ENCODE measurements at places on chromosomes 12 and 14.

GRCh38 chr12:3014641-3015040, 55.4 kb downstream of the TEAD4 start:
- DNase-seq: no peak

DNA sequence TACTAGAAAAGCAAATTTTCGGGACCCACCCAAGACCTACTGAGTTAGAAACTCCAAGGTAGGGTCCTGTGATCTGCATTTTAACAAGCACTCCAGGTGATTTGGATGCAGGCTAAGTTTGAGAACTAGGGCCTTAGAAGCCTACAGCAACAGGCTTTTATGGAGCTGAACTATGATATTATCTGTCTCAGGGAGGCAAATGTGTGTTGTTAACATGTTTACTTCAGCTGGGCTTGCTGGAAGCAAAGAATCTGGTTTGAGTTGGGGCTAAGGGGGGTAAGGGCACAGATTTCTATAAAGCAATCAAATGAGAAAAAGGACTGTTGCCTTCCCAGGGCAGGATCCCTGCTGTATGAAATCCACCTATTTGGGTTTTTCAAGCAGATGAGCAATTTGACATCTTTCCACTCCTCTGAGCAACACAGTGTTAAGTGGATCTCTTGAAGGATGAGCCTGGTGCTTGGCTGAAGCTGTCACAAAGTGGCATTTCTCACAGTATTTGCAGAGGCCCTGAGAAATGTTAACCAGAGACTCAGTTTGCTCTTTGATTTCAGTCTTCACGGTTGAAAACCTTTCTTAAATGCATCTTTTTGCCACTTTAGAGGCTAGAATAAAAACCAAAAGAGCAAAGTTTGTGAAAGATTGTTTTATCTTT, 36.2 kb upstream of the SOCS2 start:
- no peak for DNase-seq

DNA sequence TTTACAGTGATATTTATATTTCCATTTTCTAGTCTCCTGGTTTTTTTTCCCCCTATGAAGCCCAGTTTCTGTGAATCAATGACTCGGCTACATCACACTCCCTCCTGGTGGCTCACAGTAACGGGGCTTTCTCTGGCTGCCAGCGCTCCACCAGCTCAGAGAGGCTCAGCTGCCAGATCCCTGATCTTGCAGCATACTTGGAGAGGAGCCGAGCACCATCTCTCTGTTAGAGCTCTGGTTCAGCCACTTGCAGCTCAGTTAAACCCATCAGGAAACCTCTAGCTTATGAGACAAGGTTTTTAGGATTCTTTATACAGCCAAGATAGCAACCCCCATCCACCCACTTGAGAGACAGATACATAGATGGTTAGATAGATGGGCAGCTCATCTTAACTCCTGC, 74.6 kb downstream of the CIT start:
- no peak for DNase-seq

DNA sequence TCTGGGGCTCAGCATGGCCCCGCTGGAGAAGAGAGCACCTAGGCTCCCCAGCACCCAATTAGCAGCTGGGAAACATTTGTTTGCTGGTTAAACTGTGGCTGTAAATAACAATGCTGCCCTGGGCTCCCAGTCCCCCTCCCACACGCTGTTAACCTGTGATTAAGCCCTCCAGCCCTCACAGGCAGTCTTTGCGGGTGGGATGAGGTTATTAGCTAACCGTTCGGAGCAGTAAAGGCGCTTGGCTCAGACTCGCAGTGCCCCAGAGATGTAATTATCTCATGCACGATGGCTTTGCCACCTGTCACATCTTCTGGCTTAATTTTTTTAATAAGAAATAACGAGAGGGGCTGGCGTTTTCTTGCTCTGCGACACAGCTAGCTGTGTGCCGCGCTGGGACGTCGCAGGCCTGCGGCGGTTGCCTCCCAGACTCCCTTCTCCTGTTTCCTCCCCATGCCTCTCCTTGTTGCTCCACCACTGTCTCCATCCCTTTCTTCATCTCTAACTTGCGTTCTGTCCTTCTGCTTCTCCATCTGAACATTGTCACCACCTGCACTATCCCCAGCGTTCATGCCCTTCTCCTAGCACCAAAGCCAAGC, 239.2 kb upstream of the FKBP4 start:
- DNase-seq: no peak

DNA sequence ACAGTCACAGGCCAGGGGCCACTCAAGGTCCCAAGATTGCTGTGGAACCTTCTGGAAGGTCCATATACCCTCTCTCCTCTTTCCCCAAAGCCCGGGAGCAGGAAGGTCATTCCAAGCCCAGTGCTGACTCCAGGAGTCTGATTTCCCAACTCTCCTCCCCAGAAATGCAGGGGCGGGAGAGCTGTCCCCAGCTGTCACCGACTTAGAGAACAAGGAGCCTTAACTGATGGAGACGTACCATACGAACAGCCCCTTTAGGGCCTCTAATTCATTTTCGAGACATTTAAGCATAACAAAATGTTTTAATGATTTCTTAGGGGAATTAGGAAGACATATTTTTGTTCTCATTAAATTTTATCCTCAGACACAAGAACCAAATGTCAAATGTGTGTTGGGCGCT, 99.2 kb downstream of the PHETA1 start:
- DNase-seq: no peak

GRCh38 chr14:74627076-74627475, 15.0 kb upstream of the LTBP2 start:
- DNase-seq: no peak

GRCh38 chr14:91501951-91502930, 7.9 kb downstream of the PPP4R3A start:
- DNase-seq: no peak

DNA sequence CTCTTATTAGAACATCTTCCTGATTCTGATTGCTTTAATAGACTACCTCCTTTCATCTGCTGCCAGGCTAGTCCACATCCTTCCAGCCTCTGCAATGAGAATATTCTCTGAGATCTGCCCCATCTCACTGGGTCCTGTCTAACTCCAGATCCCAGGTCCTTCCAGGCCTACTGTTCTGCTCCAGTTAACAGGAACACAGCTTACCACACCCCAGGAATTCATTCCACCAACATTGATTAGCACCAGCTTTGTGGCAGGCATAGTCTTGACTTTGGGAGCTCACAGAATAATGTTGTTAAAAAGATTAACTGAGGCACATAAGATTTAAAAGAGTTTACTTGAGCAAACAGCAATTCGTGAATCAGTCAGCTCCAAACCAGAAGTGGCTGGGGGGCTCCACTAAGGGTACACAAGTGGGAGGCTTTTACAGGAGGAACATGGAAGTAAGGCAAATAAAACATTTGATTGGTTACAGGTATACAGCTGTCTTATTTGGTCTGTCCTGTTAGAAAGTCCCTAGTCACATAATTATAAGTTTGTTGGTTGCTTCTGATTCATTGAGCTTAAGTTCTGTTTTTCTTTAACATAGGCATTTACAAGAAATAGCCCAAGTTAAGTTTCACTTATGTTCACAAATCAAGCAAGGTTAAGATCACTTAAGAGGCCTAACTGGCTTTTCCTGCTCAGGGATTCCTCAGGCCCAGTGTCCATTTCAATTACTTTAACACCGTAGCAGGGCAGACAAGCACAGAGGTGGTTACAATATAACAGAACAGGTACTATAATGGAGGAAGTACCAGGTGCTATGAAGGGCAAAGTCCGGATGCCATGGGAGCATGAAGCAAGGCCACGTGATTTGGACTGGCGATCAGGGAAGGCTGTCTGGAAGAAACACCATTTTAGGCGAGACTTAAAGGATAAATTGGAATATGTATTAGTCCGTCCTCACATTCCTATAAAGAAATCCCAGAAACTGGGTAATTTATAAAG, 12.2 kb upstream of the MYH7 start:
- DNase-seq: no peak

GRCh38 chr12:24605466-24605865, 343.4 kb downstream of the BCAT1 start:
- no peak for DNase-seq

- DNase-seq: no peak
These were observed 300.1 kb downstream of the VRK1 start for GRCh38 chr14:97097296-97097695.

- DNase-seq: no peak
These were observed 114.4 kb downstream of the CALM1 start for GRCh38 chr14:90511252-90511651.

DNA sequence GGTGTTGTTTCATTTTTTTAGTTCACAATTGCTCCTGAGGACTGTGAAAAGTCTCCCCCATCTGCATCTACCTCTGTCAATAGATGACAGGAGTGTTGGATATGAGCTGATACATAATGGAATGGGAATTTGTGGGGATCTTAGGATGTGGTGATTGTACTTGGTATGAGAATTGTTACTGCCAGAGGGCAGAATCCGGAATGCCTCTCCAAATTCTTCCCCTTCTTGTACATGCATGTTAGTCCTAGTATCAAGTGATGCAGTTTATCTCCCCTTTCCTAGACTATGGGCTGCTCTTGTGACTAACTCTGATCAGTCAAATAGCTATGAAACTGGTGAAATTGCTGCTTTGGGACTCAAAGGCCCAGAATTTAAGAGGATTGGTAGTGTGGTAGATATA, 24.8 kb upstream of the NOVA1 start:
- no peak for DNase-seq

DNA sequence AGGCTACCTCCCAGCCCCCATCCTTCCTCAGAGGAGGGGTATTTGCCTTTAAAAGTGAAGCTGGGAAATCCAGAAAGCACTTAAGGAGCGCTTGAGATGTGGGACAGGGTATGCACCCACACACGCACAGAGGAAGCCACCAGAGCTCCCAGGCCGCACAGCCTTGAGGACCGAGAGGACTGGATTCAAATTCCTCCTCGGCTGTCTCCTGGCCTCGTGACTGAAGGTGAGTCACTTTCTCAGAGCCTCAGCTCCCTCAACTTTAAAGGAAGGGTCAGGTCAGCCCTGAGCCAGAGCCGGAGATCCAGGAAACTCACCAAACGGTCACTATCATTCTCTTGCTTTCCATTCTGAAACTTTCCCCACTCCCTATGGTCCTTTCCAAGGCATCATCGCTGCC, 37.6 kb downstream of the BCL11B start:
- DNase-seq: no peak

- DNase-seq: no peak
These were observed 830 bp upstream of the LPCAT3 start for GRCh38 chr12:7019043-7019569.

DNA sequence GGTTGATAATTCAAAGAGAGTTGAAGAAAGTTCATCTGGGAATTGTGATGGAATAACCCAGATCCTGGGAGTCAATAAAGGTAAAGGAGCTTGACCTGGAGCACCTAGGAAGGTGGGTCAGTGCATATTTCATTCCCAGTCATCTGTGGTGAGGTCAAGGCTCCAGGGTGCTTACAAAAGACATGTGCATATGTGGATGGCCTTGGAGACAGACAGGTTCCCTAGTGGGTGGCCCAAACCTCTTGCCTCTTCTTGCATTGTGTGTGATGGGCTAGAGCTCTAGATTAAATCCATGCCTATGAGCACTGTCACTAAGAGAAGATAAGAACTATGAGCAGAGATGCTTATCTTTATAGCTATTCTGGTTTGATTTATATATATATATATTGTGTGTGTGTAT, 75.5 kb upstream of the CISTR start:
- DNase-seq: no peak

- DNase-seq: no peak
These were observed 36.2 kb upstream of the NUDT4 start for GRCh38 chr12:93341409-93342049.

- DNase-seq: no peak
These were observed 215.7 kb downstream of the SYT10 start for GRCh38 chr12:33223956-33224355.

GRCh38 chr12:107167756-107168155, 74.4 kb upstream of the CRY1 start:
- DNase-seq: no peak

DNA sequence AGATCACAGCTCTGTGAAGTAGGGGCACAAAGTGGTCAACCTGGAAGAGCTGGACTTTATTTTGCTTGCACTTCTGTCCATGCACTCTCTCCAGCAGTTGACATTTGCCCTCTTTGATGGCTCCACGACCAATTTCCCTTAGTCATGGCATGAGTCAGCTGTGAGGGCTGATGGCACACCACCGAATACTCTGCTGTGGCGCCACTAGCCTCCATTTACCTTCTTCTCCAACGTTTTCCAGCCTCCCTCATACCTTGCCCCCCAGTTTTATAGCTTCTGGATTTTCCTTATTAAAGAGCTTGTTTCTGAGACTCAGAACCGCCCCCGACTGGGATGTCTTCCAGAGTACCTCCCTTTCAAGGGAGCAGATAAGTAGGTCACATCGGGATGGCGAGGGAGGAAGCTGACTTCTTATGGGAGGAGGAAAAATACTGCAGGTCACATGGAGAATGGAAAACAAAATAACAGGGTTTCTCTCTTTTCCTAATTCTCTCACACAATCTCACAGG, 17.6 kb downstream of the NINJ2 start:
- peak; percentile 45 for DNase-seq

GRCh38 chr12:116174006-116174405, 103.5 kb downstream of the MED13L start:
- DNase-seq: no peak

DNA sequence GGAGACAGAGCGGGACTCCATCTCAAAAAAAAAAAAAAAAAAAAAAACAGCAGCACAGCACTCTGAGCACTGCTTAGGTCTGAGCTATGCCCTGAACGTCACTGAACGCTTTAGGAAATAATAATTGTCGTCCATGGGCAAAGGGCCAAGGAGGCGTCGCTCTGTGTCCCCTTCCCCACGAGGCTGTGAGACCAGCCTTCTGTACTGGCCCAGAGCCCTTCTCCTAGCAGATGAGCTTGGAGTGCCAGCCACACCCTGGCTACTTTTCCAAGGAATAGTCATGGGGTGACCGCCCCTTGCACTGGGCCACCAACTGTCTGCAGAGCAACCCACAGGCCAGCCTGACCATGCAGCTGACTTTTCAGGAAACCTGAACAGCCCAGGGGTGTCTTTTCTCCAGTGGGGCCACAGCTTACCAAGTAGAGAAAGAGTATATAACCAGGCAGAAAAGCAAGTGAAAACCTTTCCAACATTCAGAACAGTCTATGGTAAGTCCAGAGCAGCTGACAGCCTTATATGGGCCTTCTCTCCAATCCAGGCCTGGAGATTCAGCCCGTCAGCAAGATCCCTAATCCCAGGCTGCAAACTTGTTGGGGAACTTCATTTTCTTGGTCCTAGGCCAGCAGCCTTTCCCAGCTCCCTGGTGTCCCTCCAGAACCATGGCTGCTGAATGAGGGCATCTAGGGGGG, 28.5 kb downstream of the CD9 start:
- peak; percentile 65 for DNase-seq

DNA sequence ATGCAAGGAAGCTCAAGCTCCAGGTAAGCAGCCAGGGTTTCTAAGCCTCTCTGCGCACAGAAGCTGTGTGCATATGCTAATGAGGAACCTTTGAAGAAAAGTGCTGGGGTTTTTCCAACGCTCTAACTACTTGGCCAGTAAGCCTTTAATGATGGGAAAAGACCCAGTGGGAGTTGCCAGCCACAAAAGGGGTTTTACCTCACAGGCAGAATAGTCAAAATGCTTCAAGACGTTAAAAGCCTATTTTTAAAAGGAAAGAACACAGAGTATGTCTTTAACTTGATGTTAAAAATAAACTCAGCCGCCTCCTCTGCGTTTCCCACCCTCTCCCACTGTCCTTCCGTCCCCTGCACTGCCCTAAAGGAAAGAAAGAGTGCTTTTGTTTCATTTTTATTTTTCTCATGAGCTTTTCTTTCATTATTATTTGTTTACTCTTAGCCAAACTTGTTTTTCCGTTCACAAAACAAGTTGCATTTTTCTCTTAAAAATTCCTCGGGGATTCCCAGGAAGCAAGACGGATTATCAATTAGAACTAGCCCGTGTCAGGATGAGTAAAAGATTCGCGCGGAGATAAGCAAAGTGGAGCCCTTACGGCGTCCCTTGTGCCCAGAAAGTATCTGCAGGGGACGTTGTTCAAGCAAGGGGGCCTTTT, 209.8 kb upstream of the NUDT4 start:
- no peak for DNase-seq
